Renal pelvis (tissue), 12 donors: ENCODE measurements at places on chromosomes 5 and 9.
A peak's percentile ranks its signal among the peaks of the same experiment; 100 is the strongest.

GRCh38 chr9:69623276-69623675, 48.9 kb downstream of the APBA1 start:
- peak; percentile 52 for DNase-seq

DNA sequence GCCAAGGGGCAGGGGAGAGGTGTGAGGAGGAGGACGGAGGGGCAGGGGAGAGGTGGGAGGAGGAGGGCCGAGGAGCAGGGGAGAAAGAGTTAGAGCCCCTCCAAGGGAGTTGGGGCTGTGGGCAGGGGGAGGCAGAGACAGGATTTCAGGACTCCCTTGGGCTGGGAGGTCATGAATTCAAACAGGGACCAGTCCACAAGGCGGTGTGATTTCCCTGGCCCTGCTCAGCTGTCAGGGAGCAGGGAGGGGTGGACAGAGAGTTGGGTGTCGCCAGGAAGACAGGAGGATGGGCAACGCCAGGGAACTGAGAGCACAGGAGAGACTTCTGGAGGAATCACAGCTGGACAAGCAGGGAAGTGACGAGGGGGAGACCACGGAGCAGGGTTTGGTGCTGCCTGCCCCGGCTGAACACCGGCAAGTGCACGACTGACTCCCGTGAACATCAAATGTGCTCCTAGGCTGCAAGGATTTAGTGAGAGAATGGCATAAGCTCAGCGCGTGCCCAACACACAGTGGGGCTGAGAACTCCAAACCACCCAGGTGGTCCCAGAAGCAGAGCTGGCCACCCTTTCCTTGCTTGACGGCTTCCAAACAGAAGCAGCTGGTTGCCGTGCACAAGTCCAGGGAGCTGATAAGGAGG, 17.8 kb upstream of the OLFM1 start:
- DNase-seq, result no peak

DNA sequence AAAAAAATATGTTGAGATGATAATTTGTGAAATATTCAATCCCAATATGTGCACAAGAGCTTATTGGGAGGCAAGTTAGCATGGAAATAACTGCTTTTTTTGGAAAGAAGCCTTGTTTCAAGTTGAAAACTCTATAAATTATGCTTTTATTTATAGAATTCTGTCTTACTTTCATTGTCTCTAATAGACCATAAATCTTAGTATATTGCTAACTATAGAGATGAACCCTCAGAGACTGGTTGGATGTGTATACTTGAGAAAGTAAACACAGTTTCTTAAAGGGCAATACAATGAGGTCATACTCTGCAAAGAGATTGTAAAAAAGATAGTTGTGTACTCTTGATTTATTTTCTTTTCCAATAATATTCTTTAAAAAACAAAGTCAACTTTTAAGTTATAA, 530.3 kb downstream of the SPATA31D1 start:
- no peak for DNase-seq

DNA sequence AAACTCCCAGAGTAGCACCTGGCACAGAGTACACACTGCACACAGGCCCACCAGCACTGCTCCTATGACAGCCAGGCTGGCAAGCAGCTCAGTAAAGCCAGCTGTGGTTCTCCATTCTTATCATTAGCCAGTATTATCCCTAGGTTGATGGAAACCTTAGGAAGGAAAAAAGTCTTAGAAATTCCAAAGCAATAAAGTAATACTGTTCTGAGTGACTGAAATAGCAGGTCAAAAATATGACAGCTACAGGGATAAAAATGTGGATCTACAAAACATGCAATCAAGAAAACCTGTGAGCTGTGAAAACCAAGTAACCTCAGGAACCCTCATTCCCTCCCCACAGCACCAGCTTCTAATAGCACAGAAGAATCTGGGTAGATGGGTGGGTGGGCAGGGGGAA, 403.5 kb downstream of the SPOCK1 start:
- DNase-seq, result no peak

DNA sequence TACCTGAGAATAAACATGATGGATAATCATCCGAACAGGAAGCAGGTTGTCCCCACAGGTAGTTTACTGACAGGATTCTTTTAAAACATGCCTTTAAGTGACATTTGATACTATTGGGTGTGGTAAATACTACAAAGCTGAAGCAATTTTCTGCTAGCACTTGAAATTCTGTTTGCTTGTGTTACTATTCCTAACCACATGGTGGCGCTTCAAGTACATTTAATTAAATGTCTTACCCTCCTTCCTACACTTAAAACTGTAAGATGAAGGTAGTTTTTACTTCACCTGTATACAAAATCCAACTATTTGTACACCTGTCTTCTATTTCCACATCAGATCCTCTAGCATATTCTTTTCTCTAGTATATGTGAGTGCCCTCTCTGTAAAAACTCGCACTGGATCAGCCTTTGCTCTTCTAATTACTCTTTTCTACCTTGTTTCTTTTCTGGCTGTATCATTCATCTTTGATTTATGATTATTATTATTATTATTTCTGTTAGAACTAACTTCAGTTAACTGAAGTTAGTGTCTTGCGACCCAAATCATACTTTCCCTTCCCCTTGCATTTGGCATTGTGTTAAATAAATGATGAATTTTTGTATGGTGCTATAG, 18.4 kb downstream of the SLC25A46 start:
- peak; percentile 14 for DNase-seq

GRCh38 chr9:126510564-126510963, 103.2 kb upstream of the LMX1B start:
- DNase-seq, result no peak

DNA sequence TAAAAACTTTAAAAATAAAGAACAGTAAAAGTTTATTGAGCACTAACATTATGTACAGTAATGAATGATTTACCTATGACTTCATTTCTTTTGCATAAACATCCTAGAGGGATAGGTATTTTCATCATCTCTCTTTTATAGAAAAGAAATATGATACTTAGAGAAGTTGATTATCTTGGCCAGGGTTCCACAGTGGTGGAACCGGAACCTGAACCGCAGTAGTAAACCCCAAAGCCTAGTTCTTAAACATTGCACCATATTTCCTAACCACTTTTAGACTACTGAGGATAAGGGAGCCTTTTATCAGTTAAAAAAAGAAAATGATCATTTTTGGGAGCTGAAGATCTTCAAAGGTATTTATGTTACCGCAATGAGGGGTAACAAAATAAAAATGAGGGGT, 205.7 kb upstream of the SGCD start:
- DNase-seq, result no peak

DNA sequence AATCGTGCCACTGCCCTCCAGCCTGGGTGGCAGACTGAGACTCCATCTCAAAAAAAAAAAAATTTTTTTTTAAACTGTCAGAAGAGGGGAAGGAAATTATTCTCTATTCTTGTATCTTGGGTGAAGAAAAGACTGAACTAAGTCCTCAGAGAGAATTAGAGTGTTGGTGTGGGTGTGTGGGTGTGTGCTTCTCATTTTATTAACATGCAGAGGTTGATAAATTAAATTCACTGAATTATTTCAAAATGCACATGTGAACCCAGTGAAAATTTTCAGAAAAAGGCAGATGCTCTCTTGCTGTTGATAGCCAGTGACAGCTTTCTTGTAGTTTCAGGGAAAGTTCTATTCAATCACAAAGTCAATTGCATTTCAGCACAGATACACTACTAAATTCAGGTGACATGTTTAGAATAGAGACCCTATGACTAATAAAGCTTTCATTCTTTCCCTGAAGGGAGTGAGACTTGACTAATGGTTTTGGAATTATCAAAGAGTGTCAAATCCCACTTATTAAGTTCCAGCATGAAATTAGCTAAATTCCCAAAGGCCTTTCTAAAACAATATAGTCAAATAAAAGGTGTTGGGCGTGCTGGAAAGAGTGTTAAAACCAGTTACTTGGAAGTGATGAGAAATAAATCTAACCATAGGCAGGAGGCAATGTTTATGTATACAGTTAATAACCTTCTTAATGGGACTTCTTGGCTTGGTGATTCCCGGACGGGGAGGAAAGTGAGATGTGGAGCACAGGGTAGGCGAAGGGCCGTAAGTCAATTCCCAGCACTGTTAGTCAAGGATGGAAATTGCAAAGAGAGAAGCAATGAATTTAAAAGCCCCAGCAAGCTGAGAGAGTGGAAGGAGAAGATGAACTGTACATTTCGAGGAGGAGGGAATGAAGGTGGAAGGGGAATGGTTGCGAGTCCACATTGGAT, 103.2 kb upstream of the SPATA31D4 start:
- peak; percentile 44 for DNase-seq

GRCh38 chr9:122819326-122819725, 9.1 kb downstream of the PDCL start:
- DNase-seq, result no peak

DNA sequence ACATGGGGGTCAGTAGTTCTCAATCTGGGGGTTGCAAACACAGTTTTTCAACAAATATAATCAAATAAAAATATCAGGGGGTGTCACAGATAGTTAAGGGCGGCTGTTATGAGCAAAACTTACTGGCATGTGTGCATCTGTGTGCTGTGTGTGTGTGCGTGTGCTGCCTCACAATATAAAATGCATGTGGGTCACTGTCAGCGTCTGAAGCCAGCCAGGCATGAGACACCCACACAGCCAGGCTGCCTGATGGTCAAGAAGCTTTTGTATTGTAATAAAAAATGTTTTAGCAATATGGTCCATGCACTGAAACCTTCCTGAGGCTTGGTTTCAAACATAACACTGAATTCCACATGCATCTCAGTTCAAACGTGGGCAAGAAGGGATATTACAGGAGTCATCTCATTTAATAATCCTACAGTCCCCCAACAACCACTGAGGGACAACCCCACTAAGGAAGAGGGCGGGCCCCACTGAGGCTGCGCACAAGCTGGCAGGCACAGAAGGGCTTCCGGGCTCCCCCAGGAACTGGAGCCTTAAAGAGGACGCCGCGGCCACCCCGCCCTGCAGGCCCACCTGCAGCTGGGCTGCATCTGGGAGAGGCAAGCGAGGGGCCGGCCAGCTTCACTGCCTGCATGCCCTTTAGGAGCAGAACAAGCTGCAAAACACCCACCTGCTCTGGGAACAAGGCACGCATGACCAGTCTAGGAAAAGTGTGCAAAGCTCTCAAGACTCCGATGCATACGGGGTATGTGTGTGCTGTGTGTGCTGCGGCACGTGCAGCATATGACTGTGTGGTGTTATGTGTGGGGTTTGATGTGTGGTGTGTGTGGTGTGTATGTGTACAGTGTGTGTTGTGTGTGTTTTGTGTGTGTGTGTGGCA, 14.1 kb downstream of the SEMA4D start:
- DNase-seq, result no peak

- no peak for DNase-seq
Observed at GRCh38 chr5:128681096-128681495, 143.1 kb upstream of the FBN2 start.

DNA sequence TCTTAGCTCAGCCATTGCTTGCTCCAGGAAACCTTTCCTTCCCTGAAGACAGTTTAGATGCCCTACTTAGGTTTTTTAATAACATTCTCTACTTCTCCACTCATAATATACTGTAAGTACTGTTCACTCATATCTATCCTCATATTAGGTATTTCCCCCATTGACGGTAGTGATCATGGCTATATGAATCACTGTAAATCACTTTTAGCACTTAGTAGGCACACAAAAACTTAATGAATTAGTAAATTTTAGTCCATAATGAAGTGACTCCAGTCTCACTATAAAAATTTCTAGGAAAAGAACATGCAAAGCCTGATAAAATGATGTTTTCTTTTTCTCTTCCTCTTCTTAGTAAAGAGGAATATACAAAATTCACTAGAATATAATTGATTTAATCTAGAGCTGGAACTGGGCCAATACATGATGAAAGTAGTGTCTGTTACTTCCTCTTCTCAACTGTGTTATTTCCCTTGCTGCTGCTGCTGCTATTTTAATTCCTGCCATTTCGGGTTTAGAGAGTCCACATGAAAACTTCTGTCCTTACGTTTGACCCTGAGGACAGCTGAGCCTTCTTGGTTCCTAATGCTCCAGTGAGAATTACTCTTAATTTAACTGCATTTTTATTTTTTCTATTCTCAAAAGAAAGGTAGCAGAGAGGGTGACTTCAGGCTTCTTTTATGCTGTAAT, 73.5 kb downstream of the LNPEP start:
- DNase-seq, result no peak

GRCh38 chr9:1759009-1759408, 256.1 kb upstream of the SMARCA2 start:
- no peak for DNase-seq
